Sciatic nerve (tissue), 2 donors: ENCODE measurements at places on chromosomes 7 and 10.
A peak's percentile ranks its signal among the peaks of the same experiment; 100 is the strongest.

DNA sequence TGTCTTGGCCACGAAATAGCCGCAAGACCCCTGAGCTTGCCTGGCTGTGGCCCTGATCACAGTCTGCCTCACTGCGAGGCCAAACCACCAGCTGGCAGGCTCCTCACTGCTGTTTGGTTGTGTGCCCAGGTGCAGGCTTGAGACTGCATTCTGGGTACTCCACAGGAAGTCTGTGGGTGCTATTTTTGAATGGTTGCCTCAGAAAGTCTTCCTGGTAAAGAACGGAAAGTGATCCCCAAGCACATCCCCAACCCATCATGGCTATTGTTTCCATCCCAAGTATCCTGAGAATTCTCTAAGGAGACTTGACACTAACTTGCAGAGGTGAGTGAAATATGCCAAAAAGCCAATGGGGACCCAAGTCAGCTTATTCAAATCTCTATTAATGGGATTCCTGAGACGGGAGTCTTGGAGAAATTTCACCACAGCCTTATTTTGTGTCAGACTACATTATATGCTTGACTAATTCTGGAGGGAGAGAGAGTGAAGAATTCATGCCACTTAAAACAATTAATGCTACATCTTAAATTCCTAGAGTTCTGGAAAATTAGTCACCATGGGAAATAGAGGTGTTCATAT is 170.9 kb downstream of the RAMP3 start:
- DNase-seq, result no peak

- no peak for DNase-seq
Measured at GRCh38 chr7:86574006-86574405, 69.7 kb upstream of the GRM3 start.

GRCh38 chr7:26200038-26200443 is 505 bp downstream of the HNRNPA2B1 start:
- peak; percentile 87 for DNase-seq

- no peak for DNase-seq
Measured at GRCh38 chr10:113960617-113961181, 83.0 kb upstream of the ADRB1 start.

- no peak for DNase-seq
Measured at GRCh38 chr10:118358327-118358726, 16.2 kb upstream of the FAM204A start.

DNA sequence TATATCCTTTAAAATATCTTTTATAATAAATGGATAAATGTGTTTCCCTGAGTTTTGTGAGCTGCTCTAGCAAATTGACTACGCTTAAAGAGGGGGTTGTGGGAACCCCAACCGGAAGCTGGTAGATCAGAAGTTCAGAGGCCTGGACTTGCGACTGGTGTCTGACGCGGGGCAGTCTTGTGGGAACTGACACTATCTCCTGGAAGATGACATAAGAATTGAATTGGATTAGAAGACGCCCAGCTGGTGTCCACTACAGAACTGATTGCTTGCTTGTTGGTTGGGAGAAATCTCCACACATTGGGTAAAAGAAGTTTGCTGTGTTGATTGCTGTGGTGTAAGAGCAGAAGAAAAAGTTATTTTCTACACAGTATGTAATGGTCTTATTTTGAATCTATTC is 51.1 kb upstream of the AHR start:
- no peak for DNase-seq

DNA sequence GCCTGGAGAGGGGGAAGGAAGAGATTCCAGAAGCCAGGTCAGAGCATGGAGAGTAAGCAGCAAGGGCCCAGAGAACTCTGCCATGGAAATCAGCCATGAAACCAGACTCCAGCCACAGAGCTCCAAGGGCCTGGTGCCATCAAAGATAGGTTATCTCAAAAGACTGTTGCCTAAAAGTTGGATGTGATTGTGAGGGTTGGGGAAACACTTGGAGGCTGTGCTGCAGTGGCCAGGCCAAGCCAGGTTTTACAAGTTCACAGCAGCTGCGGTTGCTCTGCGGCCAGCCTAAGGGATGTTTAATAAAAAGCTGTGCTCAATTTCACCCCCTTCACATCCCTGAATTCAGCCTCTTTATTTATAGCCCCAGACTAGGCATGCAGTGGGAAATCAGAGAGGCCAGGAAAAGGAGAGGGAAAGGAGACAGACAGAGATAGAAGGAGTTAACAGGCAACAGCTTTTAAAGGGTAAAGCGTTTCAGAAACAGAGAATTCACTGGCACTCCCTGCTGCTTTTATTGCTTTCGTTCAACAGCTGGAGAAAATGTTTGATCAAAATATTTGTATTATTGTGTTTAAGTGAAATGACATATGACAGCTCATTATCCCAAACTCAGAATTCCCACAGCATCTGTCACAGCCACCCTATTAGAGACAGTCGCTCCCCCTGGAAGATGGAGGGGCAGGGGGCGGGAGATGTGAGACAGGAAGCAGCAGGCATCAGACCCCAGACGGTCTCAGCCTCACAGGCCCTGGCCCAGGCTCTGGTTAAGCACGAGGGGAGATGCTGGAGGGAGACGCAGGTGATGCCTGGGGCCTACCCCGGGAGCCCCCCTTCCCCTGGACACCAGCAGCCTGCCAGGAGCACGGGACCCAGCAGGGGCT is 140.1 kb downstream of the GLI3 start:
- no peak for DNase-seq

GRCh38 chr7:148264933-148265557 is 325.5 kb upstream of the C7orf33 start:
- no peak for DNase-seq

DNA sequence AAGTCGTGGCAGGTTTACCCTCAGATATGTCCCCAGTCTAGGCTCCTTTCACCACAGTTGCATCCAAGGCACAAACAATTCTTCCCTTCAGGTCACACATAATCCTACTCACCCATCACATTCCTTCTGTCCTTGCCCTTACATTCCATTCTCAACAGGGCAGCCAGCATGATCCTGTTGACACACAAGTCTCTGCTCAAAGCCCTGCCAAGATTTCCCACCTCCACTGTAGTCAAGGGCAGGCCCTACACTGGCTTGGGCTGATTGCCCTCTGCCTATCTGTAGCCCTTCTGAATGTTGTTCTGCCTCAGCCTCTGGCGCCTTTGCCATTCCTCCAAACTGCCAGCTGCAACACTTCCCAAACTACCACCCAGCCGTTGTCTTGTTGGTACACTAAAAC is 187.9 kb upstream of the AKR1E2 start:
- DNase-seq, result no peak

DNA sequence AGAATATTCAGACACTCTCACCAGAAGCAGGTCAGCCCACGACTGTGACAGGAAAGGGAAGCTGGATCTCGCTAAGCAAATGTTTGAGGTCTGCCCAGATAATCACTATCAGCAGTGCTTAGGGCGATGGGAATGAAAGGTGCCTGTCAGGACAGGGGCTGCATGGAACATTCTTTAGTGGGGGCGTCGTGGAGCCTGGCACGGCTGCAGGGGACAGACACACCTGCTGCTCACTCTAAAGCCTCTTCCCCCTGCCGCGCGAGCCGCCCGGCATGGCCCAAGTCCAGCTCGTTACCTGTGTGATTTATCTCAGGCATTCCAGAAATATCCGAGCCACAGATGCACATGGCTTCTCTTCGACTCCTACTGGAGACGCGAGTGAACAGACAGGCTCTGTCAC is 235.5 kb downstream of the GLRX3 start:
- DNase-seq, result peak; percentile 36

- no peak for DNase-seq
Measured at GRCh38 chr7:93374345-93374940, 142.3 kb downstream of the VPS50 start.

DNA sequence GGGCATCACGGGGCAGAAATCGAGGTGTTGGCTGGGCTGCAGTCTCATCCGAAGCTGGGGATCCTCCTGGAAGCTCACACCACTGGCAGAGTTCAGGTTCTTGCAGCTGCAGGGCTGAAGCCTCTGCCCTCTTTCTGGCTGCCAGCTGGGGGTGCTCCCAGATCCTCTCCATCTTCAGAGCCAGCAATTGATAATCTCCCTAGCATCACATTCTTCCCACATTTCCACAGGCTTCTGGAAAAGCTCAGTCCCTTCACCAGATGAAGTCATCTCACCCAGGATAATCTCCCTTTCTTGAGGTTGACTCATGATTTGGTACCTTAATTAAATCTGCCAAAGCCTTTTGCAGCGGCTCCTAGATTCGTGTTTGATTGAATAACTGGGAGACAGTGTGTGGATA is 55.2 kb downstream of the NRP1 start:
- no peak for DNase-seq

- DNase-seq, result no peak
Measured at GRCh38 chr7:90461219-90461618, 8.2 kb upstream of the PTTG1IP2 start.

DNA sequence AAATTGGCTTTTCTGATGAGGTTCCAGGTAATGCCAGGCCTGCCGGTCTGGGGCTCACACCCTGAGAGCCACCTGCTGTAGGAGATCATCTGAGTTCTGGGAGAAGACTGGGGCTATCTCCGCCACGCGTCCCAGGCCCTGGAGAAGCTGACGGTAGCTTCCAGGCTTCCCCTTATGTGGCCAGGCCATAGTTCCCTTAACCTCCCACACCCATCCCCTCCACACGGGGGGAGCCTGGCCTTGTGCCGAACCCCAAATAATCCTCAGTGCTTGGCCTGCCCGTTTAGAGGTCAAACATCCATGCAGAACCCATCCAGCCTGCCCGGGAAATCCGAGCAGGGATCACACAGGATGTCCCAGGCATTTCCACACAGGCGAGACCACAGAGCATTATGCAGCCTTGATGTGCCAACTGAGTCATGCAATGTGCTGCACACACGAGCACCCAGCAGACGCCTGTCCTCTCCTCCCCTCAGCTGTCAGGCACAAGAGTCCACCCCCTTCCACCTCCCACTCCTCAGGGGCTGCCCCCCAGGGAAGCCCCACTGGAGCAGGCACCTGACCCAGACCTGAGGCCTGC is 176.2 kb downstream of the PRKAG2 start:
- DNase-seq, result no peak

DNA sequence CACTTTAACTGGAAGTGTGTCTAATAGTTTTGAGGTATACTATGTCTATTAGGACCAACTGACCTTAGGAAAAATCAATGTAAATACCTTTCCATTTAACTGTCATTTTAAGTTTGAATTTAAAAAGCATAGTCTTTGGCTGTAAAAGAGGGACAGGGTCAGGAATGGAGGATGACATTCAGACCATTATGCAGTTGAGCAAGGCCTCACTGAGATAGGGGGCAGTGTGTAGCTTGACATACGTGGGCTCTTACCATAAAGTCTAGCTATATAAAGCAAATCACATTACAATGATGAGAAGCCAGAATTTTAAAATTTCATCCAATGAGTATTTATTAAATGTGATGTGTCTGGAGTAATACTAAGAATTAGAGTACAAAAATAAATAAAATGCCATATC is 17.9 kb downstream of the PALS2 start:
- no peak for DNase-seq

DNA sequence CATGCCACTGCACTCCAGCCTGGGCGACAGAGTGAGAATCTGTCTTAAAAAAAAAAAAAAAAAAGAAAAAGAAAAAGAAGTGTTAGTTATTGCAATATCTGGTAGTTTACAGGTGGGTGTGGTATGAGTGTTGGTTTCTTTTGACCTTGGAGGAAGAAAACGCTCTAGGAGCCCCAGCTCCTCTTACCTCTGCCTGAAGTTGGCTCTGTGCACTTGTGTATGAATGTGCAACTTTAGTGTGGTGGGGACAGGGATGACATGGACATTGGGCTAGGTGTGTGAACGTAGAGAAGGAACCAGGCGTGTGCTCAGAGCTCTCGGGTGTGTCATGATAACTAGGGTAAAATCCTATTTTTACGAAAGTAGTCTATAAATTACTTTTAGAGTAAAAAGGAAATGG is 11.9 kb downstream of the PROSER2 start:
- DNase-seq, result no peak

DNA sequence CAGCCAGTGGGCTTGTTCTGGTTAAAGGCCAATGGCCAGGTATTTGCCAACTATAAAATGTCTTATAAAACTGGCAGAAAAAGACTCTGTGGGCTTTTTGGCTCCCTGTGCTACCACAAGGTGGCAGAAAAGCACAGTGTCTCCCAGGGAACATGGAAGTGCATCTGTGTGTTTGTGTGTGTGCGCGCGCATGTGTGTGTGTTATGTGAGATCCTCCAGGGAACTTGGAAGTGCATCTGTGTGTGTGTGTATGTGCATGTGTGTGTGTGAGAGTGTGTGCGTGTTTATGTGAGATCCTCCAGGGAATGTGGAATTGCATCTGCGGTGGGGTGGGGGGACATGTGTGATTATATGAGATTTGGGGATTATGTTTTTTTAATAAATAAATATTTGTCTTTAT is 30.2 kb upstream of the ABI1 start:
- no peak for DNase-seq

- no peak for DNase-seq
Measured at GRCh38 chr7:50761713-50762112, 21.0 kb downstream of the GRB10 start.

GRCh38 chr10:110824660-110825059 is 47.1 kb upstream of the PDCD4 start:
- DNase-seq, result no peak

GRCh38 chr7:109757713-109758112 is 1188.0 kb downstream of the DNAJB9 start:
- no peak for DNase-seq

- no peak for DNase-seq
Measured at GRCh38 chr10:11699550-11700097, 42.6 kb upstream of the ECHDC3 start.

GRCh38 chr10:73931767-73932619 is 21.1 kb downstream of the PLAU start:
- DNase-seq, result no peak

GRCh38 chr10:128713874-128714570 is 587.8 kb upstream of the MKI67 start:
- DNase-seq, result no peak

GRCh38 chr7:154484943-154485342 is 432.7 kb downstream of the DPP6 start:
- no peak for DNase-seq

- DNase-seq, result no peak
Measured at GRCh38 chr10:120828763-120829319, 22.3 kb upstream of the WDR11 start.

DNA sequence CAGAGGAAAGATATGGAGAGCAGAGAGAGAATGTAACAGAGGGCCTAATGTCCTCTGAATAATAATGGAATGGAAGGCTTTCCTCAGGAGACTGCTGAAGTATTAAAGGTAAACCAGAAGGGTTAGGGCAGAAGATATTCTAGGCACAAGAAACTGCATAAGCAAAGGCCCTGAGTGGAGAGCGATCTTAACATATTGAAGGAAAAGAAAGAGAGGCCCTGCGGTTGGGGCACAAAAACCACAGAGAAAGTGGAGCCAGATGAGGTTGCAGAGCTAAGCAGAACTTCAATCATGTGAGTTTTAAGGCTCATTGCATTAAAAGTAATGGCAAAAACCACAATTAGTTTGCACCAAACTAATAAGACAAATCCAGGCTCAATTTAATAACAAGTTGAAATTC is 115.8 kb upstream of the VSTM2A start:
- DNase-seq, result no peak
